ENCODE measurements at places on chromosomes 13 and 19.

DNA sequence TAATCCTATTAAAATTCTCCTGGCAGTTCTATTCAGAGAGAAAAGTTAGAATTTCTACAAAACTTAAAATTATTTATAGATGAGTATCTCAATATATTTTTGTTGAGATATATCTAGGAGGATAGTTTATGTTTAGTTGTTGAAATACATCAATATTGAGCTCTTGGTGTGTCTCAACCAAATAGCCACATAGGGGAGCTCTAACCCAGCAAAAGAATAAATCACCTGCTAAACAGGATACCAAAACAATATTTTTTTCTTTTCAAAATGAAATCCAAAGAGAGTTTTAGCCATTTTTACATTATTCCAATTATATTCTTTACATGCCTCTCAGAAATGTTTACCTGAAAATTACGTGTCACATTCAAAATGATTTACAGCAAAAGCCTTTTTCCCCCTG, 954.7 kb downstream of the SLITRK6 start:
- peak; percentile 38 for DNase-seq

- no peak for DNase-seq
Observed at GRCh38 chr13:74184283-74184682, 50.1 kb upstream of the KLF12 start.

- peak; percentile 85 for DNase-seq
Observed at GRCh38 chr19:49691243-49692146, 579 bp downstream of the CPT1C start.

DNA sequence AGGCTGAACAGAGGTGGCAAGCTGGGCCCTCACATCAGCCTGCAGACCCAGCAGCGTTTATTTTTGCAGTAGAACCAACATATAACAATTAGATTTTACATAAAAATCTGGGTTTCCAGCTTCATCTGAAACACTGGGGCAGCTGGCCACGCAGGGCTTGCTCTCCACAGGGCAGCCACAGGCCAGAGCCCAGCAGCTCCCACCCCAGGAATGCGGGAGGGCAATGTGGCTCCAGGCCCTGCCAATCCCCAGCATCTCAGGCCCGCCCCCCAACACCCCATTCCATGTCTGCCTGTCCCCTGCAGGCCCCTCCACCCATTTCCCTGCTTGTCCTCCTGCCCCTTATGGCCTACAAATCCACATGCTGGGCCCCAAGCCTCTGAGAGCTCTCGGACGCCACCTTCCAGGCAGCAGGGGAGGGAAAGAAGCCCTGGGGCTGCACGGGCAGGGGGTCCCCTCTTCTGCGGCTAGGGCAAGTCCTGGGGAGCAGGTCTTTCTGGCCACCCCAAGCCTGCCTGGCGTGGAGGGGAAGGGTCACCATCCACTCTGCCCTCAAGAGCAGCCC, 15.0 kb upstream of the VSTM2B start:
- DNase-seq: no peak

GRCh38 chr13:93674337-93674755, 447.7 kb downstream of the GPC6 start:
- DNase-seq: no peak

DNA sequence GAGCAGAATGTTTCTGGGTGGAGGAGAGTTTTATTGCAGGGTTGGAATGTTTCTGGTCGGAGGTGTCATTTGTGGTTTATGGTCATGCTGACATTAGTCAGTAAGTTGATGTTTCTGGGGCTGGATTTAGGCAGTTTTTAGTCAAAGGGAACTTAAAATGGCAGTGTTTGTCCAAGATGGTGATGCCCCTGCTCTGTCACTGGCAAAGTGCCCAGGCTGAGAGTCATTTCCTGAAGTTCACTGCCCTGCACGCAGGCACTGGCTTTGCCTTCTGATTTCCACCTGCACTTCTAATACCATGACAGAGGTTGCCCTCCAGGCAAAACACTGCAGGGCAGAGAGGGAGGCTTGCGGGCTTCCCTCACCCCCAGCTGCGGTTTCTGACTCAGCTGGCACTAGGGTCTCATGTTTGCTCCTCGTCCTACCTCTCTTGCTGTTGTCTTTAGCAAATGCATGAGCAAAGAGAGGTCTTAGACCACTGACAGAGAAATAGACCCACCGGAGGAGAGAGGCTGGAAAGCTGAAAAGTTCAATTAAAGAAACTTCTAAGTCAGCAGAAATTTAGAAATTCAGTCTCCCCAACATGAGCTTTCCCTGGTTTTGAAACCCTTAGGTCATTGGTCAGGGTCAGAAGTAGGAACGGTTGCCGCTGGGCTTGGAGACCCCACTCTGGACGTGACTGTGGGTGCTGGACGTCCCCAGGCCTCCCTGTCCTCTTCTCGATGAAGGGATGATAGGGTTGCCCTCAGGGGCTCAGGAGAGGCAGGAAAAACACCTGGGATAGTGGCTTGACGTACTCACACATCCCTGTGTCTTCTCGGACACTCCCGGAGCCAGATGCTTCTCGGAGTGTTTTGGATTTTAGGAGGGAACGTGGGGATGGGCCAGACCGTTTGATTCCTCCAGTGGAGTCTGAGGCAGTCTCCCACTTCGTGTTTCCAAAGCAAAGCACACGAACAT, 26.3 kb downstream of the TMEM255B start:
- DNase-seq: peak; percentile 98

GRCh38 chr19:1837625-1838105, 10.6 kb downstream of the REXO1 start:
- peak; percentile 33 for DNase-seq

GRCh38 chr19:16419669-16420335, 52.0 kb downstream of the EPS15L1 start:
- no peak for DNase-seq

- no peak for DNase-seq
Observed at GRCh38 chr13:22040810-22041364, 370.0 kb downstream of the FGF9 start.

- DNase-seq: no peak
Observed at GRCh38 chr19:51108805-51109146, 567 bp upstream of the CTU1 start.

DNA sequence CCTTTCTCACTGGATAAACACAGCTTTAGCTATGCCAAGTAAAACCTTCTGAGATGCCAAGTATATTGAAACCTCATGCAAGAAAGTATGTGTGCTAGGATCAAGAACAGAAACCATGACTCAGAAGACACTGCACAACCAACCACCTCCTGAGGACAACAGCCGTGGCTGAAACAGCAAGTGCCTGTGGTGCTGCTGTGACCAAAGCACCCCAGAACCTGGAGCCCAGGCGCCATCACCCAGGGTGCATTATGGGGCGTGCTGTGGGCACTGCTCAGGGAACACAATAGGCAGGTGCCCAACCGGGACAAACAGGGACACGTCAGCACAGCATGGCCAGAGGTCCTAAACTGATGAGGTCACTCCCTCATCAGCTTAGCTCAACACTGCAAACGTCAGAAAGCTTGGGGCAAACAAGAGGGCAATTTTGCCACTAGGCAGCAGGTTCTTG, 101.3 kb upstream of the SLC15A1 start:
- peak; percentile 14 for DNase-seq

DNA sequence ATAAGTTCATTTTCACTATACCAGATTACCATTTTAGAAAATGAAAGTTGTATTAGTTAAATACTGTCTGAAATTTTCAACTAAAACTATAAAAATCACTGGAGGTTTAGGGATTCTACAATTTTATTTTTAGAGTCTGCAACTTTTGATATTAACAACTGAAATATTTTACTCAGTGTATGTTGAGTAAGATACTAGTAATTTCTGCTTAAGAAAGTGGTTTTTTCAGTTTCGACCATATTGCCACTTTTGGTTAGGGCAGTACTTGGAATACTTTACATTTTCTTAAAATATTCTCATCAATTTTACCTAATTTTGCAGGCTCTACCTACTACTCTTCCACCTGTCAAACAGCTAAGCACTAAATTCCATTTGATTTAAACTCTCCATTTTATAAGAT, 59.6 kb downstream of the KCNRG start:
- no peak for DNase-seq

Data from EL (cell line).